T-helper 22 cell (primary cell): ENCODE measurements at places on chromosomes 6 and 20.

DNA sequence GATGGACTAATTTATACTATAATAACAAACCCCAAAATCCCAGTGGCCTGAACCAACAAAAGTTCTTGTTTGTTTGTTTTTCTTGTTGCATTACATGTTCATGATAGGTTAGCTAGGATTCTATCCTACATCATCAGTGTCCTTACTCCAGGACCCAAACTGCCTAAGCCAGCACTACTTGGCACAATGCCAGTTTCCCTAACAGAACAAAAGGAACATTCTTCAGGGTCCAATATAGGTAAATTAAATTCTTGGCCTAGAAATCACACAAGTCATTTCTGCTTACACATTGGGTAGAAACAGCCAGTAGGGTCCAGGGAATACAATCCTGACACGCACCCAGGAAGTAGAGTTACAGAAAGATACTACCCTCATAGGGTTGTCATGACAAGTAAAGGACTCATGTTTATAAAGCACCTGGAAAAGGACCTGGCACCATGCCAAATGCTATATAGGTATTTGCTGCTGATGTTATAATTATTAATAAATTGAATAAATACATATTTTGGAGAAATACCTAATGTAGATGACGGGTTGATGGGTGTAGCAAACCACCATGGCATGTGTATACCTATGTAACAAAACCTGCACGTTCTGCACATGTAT lies 38.8 kb downstream of the RCAN2 start:
- DNase-seq: no peak

DNA sequence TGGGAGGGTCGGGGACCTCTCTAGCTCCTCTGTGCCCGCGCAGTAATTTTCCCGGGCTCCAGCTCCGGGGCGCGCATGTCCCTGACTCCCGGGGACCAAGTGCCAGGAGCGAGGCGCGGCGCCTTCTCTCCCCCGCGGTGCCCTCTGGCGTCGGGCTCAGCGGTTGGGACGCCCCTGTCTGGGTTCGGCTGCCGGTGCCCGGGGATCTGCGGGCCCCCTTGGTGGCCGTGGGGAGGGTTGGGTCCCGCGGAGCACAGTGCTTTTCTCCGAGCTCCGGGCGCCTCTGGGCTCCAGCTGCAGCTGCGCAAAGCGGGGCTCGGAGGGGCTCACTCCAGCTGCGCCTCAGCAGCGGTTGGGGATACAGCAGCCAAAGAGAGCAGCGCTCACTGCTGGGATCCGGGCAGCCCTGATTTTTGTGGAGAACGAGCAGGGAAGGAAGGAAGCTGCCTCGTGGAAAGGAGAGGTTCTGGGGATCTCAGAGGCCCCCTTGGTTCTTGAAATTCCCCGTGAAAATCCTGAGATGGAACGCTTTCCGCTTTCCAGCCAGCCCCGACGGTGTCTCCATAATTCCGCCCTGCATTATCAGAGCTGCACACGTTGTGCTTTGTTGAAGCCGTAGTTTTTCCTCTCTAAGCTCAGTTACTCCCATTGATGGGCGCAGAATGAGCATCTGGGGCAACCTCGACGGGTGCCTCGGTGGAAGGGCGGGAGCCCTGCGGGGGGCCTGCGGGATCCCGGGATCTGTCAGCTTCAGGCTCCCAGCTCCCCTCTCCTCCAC lies 861 bp downstream of the PPP1R14C start:
- no peak for DNase-seq

GRCh38 chr20:38601216-38602184 lies at the start of gene ARHGAP40:
Gene ARHGAP40 (plus strand): TSS chr20:38601809.
- DNase-seq: no peak

- DNase-seq: no peak
These were observed 22.6 kb downstream of the GHRH start for GRCh38 chr20:37238935-37239451.

DNA sequence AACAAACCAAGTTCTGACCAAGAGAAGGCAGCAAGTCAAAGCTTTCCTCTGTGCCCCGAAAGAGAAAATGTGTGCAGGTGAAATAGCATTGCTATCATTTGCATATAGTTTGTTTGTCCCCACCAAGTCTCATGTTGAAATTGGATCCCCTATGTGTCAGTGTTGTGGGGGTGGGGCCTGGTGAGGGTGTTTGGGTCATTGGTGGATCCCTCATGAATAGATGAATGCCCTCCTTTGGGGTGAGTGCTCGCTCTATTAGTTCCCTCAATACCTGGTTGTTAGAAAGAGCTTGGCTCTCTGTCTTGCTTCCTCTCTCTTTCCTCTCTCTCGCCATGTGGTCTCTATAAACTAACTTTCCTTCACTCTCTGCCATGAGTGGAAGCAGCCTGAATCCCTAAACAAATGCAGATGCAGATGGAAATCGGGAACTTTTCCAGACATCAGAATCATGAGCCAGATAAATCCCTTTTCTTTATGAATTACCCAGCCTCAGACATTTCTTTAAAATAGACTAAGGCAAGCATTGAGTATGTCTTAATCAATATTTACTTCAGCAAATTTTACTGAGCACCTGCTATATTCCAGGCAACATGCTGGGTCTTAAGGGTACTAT lies 43.8 kb upstream of the SYNDIG1 start:
- no peak for DNase-seq

DNA sequence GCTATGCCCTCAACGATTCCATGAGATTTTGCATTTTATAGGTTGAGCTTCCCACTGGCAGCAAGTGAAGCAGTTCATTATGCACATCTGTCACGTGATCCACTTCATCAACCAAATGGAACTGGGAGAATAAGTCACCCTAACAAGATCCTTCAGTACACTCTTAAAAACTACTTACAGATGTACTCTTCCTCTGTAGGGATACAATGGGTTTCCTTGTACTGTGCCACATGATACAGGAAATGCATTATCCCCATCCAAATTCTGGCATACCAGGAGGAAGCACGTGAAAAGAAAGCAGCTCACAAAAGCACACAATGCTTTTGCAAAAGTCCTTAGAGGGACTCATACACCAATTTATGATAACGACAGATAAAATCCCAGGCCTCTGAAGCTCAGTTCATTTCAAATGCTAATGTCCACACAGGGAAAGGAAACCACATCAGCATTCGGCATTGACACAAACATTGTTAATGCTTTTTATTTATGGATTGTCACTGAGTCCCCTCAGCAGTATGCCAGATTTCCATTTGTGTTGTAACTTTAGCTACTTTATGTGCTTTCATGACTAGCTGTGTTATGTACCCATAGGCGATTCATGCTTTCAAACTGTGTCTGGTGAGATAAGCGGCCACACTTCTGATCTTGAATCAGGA lies 58.1 kb upstream of the REV3L start:
- no peak for DNase-seq

DNA sequence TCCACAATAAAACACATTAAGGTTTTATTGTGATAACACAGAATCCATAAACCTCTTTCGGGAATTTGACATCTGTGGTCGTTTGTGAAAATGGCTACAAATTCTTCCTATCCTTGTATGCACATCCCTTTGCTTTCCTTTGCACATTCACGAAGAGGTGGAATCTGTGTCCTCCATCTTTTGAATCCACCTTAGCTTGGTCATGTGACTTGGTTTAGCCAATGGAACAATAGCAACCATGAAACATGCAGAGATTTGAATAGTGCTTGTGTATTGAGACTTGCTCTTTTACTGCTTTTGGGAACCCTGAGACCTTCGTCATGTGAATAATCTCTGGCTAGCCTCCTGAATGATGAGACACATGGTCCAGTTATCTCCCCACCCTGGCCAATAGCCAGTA lies 49.7 kb upstream of the NOP56 start:
- DNase-seq: no peak

GRCh38 chr6:49339096-49339495 lies 124.0 kb downstream of the MMUT start:
- no peak for DNase-seq

DNA sequence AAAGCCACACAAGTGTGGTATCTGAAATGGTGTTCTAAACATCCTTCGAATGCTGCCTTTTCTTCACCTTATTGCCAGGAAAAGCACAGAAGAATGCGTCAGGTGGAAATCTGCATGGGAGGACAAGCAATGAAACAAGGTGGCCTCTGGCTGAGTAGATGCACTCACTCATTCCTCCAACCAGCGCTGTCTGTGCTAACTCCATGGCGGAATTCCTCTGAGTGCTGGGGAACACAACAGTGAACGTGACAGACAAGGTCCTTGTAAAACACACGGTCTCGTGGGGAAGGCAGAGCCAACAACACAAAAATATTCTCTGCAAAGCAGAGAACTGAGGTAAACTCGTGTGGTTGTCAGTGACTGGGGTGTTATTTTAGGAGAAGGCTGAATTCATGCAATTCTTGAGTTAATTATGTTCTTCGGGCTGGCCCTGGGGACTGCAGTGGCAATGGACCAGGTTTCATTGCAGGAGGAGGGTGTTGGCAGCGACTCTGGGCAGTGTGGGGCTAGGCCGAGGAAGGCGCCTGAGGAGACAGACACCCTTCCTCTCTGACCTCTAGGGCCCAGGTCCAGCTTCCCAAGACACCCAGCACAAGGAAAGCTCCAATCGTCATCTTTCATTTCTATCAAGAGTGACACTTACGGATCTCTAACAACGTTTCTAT lies 339.7 kb downstream of the PRKN start:
- no peak for DNase-seq

GRCh38 chr6:139534472-139535115 lies 160.1 kb upstream of the CITED2 start:
- DNase-seq: no peak
